ENCODE measurements at places on chromosomes 5 and 9.

- no peak for DNase-seq
Observed at GRCh38 chr9:131194762-131195161, 69.4 kb downstream of the NUP214 start.

- DNase-seq: no peak
Observed at GRCh38 chr5:31824869-31825517, 186.1 kb downstream of the PDZD2 start.

DNA sequence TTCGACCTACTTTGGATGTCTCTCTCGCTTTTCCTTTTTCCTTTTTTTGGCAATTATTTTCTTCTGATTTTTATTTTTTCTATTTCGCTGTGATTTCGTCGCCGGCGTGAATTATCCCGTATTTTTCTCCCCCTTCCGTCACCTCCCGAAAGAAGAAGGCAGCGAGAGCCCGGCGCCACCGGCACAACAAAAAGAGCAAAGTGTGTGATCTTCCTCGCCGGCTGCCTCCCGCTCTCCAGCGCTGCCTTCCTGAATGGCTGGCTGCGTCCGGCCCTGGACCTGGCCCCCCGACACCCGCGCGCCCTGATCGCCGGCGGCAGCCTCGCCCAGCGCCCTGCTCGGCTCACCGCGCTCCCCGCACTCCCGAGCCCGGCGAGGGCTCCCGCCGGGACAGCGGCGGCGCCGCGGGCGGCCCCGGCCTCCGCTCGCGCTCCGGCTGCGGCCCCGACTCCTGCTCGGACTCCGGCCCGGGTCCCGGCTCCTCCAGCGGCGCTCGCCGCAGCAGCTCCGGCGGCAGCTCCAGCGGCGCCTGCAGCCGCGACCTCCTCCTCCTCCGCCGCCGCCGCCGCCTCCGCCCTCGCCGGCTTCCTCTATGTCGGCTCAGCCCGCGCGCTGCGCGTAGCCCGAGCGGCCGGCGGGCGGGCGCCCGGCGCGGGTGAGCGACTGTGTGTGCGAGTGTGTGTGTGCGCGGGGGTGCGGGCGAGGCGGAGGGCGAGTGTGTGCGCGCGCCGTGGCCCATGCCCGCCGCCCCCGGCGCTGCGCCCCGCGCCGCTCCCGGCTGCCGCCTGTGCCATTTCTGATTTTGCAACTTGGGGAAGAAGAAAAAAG, 960 bp downstream of the NR2F1 start:
- DNase-seq: peak; percentile 74

DNA sequence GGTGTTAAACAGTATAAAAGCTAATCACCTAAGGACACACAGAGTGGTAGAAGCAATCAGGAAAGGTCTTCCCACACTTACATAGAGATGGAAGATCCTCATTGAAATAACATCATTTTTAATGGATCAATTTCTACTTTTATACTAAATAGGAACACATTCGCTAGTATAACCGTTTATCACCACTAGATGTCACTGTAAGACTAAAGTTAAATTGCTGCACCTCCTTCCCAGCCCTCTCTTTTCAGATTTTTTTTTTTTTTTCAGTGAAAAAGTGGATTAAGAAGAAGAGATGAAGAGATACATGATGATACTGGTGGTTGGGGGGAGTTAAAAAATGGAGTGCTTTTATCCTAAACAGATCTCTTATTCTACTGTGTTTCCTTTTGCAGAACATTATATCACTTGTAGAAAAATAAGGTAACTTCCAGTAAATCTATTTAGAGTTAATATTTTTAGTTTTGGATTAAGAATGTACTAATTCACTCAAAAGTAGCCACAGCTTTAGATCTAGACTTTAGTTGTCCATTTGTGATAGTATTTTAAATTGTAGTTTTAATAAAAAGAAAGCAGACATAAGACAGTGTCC, 116.9 kb upstream of the ARRDC3 start:
- DNase-seq: peak; percentile 56

GRCh38 chr5:145484158-145484557, 351.0 kb downstream of the PRELID2 start:
- DNase-seq: peak; percentile 65

GRCh38 chr5:55306641-55307382, 682 bp downstream of the DHX29 start:
- no peak for DNase-seq

DNA sequence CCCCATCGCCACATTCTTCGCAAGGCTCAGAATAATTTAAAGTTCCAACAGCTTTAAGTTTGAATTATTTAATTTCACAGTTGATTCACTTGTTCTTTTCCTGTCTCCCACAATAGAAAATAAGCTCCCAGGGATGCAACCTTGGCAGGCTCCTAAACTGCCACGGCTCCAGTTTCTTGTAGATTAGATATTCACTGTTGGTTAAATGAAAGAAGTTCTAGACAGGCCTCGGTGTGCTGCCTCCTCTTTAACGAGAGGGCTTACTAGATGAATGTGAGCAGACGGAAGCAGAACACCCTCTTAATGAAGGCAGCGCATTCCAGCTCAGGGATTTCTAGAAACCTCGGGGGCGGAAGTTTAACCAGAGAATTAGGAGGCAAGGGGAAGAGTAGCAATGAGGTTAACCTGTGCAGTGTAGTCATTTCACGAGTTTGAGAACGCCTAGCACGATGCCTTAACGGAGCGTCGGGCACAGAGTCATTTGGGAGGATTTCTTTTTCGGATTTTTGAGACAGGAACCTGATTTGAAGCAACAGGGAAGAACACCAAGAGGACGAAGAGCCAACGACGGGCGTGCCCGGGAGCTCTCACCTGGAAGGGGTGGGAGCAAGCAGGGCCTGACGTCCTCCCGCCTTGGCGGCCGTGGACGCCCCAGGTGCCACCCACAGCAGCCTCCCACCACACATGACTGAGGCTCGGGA, 637 bp upstream of the SMC5 start:
- DNase-seq: peak; percentile 64

DNA sequence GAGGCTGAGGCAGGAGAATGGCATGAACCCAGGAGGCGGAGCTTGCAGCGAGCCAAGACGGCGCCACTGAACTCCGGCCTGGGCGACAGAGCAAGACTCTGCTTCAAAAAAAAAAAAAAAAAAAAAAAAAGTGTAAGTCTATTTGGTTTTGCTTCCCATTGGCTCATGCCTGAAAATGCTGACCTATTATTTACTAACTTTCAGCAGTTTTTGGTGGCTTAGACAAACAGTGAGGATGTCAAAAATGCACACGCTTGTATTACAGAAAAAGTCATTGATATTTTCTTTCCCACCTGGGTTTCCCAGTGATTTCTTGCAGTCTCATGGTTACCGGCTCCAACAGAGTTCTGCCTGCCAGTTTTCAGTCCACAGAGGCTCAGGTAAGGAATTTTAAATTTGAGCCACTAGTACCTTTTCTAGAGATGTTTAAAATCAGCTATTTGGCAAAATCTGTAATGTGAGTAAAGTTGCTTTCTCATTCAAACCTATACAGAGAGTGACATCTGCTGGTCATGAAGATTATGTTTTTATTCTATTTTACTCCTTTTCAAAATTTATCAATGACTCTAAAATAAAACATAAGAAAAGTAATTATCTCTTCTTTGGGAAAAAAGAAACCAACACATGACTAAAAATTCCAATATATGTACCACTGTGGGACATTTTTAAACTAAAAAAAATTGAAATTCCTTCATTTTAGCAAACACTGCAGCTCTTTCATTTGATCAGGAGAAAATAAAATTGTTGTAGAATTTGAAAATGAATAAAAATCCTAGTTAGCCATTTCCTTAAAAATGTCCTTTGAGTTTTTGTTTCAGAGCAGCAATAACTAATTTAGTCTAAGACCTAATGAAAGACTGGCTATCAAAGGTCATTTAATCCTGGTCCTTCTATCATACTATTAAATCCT, 8.8 kb downstream of the FAM200C start:
- DNase-seq: peak; percentile 43

DNA sequence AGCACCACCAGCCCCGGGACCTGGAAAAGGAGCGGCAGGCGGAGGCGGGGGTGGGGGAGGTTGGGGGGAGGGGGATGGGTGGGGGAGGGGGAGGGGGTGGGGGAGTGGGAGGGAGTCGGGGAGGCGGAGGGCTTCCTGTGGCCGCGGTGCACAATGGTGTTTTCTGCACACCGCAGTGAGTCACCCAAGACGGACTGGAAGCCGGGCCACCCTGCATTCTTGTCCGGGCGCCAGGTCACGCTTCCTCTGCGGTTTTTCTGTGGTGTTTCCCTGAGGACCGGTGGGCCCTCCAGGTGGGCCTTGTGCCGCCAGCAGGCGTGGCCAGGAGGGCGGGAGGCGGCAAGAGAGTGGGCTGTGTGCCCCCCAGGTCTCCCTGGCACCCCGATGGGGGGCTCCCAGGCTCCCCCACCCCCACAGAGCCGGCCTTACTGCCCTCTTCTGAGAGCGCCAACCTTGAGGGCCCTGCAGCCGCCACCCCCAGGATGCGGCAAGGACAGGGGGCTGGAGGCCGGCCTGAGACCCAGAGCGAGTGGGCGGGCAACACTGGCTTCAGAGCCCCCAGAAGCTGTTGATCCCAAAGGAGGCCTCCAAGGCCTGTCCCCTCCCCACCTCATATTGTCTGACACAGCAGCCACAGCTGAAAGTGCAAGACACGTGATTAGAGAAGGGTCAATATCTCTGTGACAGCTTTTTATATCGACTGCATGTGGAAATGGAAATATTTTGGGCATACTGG, 11.1 kb downstream of the EXD3 start:
- peak; percentile 76 for DNase-seq

GRCh38 chr9:132708769-132709430, 38.6 kb downstream of the GTF3C4 start:
- no peak for DNase-seq

DNA sequence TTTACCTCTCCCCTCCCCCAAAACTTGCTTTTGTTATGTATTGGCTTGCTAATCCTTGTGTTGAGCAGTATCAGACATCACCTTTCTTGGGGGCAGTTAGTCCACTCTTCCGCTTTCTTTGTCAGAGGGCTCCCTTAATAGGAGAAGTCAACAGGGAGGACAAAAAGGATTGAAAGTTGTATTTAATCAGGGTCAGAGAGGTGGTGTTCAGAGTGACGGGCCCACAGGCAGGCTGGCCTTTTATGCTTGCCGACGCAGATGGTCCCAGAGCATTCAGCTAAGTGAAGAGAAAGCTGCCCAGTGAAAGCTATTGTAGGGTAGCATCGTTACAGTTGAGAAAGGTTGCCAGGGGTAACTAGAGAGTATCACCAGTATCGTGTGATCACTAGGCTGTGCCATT, 131.1 kb downstream of the ZCCHC7 start:
- no peak for DNase-seq

- DNase-seq: no peak
Observed at GRCh38 chr5:9239626-9240025, 306.2 kb downstream of the SEMA5A start.

DNA sequence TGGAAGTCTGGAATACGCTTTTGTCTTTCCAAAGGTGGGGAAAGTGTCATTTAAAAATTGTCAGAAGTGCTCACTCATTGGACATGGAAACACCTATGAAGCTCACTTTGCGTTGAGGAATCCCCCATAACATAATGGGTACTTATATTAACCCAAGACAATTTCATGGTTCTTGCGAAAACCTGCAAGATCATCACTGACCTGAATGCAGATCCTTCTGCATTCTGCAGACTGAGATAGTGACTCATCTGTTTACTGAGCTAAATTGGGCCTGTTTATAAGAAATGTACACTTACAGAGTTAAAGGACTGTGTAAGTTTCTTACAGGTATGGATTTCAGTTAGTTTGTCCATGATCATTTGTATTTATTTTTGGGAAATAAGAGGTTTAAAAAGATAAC, 153.0 kb downstream of the HMHB1 start:
- DNase-seq: no peak

Data from AG10803 (cell line).